Uterus (tissue), 4 donors: ENCODE measurements at places on chromosomes 11 and 22. TPM values are rescaled to one million over a fixed set of nuclear protein-coding genes. Genes with fewer than 3 reads are reported as not detected.

DNA sequence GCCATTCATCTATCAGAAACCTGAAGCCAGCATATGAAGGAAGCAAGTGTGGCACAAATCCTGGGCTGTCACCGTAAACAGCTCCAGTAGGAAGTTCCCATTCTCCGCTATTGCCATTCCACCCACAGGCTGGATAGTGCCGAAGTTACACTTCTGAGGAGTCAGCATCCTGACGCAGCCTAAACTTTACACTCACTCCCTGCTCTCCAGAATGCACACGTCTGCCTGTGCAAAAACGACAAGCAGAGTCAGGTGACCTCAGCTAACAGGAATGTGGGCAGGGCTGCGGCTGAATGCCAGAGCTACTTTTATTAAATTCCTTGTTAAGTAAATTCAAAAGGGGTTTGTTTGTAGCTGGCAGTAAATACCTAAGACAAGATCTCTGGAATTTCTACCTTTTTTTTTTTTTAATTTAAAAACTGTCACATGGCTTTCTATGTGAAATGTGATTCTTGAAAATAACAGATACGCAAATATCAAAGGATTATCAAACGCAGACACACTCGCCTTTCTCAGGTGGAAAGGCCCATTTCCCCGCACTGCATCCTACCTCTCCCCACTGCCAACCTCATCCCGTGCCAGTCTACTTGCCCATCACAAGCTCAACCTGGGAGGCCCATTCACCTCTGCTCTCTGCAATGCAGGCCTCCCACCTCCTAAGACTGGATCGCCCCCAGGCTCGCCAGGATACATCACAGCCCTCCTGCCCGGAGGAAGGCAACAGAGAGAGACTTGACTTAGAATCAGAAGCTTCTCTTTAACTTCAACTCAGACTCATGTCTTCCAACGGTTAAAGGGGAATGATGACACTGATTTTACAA lies 33.5 kb downstream of the NFRKB start:
- peak; percentile 58 for DNase-seq

DNA sequence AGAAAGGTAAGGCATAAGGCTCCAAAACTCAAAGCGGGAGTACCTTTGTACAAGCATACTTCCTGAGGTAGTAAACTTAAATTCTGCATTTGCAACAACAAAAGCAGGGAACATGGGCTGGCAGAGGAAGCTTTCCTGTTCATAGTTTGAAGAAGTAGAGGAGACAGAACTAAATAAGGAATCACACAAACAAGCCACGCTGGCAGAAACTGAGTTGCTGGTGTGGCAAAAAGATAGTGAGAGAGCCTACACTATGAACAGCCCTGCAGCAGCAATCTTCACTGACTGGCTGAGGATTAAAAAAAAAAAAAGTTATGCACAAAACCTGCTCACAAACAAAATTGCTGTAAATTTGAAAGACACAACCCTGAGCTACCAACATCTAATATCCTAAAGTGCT lies 46.5 kb downstream of the FCHSD2 start:
- no peak for DNase-seq

DNA sequence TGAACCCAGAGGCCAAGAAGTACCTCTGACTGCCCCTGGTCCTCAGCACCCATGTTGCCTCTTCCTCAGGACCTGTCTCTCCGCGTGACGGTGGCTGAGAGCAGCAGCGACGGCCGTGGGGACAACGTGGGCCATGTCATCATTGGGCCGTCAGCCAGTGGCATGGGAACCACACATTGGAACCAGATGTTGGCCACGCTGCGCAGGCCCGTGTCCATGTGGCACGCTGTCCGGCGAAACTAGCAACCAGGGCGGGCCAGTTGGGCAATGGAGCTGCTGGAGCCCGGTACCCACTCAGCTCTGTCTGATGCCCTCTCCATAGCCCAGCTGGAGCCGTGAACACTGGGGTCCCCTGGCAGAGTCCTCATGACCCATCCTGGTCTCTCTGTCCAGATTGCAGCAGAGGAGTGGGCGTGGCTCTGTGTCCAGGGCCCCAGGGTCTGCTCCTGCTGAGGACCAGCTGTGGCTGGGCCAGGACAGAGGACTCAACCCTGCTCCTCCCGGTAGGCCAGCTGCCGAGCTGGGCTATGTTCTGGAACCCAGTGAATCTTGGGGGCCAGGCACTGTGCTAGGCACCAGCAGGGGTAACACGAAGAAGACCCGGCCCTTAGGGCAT lies 8.0 kb upstream of the RHOD start:
- DNase-seq, result no peak

DNA sequence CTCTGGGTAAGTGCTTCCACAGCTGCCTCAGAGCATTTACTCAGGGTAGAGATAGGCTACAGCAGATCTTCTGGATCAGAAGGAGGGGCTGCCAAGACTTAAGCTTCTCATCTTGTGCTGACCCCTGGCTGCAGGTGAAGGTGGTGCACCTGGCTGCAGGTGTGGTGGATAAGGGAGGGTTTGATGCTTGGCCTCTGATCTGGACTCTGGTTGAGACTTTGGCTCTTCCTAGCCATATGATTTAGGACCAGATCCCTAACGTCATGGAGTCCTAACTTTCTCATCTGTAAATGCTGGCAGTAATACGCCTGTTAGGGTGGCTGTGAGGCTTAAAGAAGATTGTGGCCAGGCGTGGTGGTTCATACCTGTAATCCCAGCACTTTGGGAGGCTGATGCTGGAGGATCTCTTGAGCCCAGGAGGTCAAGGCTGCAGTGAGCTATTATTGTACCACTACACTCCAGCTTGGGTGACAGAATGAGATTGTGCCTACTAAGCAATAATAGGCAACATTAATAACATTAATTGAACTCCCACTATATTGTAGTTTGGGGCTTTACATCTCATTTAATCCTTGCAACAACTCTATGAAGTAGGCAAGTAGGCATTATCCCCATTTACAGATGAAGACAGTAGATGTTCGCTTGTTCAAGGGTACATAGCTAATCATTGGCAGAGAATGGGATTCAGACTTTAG lies 10.7 kb downstream of the DTX4 start:
- DNase-seq, result no peak

- DNase-seq, result no peak
Measured at GRCh38 chr11:13011466-13012055, 2.4 kb downstream of the RASSF10 start.

DNA sequence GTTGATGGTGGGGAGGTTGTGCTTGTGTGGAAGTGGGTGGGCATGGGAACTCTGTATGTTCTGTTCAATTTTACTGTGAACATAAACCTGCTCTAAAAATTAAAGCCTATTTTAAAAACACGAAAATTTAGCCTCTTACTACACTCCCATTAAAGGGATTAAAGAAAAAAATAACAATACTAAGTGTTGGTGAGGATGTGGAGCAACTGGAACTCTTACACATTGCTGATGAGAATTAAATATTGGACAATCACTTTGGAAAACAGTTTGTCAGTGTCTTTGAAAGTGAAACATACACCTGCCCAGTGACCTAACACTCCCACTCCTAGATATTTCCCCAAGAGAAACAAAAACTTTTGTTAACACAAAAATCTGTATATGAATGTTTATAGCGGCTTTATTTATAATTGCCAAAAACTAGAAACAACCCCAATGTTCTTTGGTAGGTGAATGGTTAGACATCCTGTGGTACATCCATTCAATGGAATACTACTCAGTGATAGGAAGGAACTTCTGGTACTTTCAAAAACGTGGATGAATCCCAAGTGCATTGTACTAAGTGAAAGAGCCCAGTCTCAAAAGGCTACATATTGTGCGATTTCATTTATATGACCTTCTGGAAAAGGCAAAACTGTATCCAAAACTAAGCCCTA lies 23.5 kb downstream of the LRRC32 start:
- no peak for DNase-seq

DNA sequence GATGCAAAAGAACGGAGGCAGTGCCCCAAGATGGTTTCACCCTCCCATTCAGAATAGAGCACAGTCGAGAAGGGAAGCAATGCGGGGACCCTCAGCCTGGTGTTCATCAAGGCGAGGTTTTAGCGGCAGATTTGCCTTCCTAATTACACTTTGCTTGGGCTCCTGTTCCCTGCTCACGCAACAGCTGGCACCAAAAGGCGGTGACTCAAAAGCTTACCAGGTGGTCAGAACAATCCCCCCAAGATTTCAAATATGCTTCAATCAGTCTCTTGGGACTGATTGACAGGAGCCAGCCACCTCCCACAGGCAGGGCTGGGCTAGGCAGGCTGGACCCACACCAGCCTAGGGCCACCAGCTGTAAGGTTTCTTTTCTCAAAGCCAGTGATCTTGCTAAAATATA lies 14.2 kb downstream of the IGSF9B start:
- DNase-seq, result no peak

DNA sequence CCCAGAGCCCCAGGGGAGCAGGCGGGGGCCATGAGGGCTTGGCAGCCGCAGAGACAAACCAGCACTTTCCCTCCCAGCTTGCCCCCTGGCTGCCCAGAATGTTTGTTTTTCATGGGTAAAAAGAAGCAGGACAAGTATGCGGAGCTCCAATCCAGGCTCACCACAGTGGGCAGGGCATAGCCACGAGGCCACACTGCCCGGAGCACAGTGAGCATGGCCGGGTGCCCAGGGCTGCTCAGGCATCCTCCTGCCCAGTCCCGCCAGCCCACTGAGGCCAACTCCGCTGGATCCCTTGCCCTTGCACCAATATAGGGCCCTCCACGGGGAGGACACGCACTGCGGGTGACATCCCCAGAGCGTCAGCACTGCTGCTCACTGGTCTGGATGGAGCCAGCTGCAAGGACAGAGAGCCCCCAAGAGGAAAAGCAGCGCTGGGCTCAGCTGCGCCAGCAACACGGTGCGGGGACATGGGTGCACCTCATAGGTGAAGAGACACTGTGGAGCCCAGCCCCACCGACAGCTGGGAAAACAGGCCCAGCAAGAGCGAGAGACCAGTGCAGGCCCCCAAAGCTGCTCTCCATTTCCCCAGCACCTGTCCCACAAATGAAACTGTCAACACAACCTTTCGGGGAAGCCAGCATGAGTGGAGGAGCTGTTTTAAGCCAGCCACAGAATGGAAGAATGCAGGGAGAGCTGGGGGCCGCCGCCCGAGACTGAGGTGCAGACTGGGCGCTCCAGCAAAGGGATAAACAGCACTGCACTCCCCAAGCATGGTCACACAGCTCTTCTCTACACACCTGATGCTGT lies 24.8 kb downstream of the ARVCF start:
- DNase-seq, result no peak

GRCh38 chr22:46105494-46106278 lies 44.6 kb upstream of the PPARA start:
- peak; percentile 64 for DNase-seq

GRCh38 chr11:79119491-79120284 lies 321.1 kb downstream of the TENM4 start:
- DNase-seq, result no peak

- DNase-seq, result peak; percentile 30
Measured at GRCh38 chr22:42283278-42284201, 13.1 kb upstream of the TCF20 start.

DNA sequence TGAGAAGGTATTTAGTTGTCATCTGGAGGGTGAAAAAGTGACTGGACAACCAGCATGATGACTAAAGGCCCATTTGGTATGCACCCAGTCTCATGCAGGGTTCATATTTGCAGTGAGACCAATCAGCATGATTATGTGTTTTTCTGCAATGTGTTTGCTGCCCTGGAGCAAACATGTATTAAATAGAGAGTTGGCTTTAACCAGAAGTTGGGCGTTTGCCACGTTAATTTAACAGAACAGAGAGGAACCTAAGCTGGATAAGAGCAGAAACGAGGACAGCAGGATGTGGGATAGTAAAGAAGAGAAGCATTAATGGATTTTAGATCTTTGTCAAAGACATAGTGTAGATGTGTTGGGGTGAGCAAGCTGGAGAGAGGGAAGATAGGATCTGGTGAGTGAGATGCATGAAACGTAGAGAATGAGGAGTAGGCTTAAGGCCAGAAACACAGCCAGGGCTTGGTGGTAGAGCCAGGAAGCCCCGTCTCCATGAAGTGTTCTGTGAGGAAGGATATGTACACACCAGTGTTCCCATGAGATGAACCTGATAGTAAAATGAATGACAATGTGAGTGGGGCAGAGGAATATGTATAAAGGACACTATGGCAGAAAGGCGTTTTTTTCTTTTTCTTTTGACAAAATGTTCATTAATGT lies 164.0 kb upstream of the PDGFD start:
- DNase-seq, result no peak

DNA sequence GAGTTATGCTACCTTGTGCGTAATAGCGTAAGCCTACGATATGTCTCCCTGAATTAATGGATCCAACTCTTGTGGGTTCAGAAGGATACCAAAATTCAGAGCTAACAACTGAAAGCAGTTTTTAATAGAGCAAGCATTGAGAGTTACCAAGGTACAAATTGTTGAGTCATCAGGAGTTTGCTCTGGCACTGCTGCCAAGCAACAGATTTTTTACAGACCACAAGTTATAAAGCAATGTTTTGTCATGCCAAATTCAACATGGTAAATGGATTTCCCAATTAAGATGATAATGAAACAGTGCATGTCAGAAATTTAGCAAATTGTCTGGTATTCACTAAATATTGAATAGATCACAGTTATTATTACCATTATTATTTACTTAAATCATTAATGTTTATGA lies 295.6 kb downstream of the NELL1 start:
- no peak for DNase-seq

- DNase-seq, result peak; percentile 31
Measured at GRCh38 chr11:57637626-57638004, 12.1 kb downstream of the YPEL4 start.

- DNase-seq, result no peak
Measured at GRCh38 chr22:45612940-45613339, 58.7 kb upstream of the ATXN10 start.

DNA sequence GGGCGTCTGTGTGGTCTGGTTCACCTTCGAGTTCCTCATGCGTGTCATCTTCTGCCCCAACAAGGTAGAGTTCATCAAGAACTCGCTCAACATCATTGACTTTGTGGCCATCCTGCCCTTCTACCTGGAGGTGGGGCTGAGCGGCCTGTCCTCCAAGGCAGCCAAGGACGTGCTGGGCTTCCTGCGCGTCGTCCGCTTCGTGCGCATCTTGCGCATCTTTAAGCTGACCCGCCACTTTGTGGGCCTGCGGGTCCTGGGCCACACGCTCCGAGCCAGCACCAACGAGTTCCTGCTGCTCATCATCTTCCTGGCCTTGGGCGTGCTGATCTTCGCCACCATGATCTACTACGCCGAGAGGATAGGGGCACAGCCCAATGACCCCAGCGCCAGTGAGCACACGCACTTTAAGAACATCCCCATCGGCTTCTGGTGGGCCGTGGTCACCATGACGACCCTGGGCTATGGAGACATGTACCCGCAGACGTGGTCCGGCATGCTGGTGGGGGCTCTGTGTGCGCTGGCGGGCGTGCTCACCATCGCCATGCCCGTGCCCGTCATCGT lies 37.3 kb downstream of the KCNC1 start:
- DNase-seq, result no peak

GRCh38 chr11:34155057-34155756 lies 49.8 kb downstream of the NAT10 start:
- DNase-seq, result no peak

Gene DGCR6
- total RNA-seq, result 1.9 TPM

Gene CCDC188
- 4.3 TPM for total RNA-seq

Gene ABCG4
- total RNA-seq, result not detected

Gene PSMC3
- 94.6 TPM for total RNA-seq

Gene OR51B4
- total RNA-seq, result not detected

Gene GPHA2
- total RNA-seq, result not detected
